ENCODE measurements at places on chromosomes 3 and 15. TPM values are rescaled to one million over a fixed set of nuclear protein-coding genes. Genes with fewer than 3 reads are reported as not detected.

DNA sequence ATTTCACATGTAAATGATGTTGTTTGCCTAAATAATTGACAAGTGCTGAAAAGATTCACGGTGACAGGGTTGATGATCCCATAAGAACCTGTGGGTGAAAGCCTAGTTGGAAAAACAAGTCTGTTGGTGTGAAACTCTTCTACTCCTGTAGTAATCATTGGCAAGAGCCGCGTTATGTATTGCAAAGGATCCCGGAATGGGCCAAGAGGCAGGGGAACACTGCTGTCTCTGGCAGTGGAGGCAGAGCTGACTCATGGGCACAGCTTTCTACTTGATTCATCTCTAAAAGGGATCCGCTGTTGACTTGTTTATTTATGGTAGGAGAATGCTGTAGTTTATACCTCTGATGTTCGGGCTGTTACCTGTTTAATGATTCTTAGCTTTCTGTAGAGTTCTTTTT is 63.1 kb downstream of the MAP6D1 start:
- H3K4me3 ChIP-seq, result no peak overlapping the region
- H3K27me3 ChIP-seq, result no peaks in the 10 kb centered on the region
- H3K27ac ChIP-seq, result no peak overlapping the region
- H3K4me1 ChIP-seq, result no peaks in the 10 kb centered on the region

DYNLT2B gene
- total RNA-seq, result not detected

GRCh38 chr15:48373821-48374451 is 42.7 kb downstream of the DUT start:
- H3K4me1 ChIP-seq, result no peaks in the 10 kb centered on the region
- no peaks in the 10 kb centered on the region for H3K36me3 ChIP-seq
- H3K27ac ChIP-seq, result no peak overlapping the region
- H3K4me3 ChIP-seq, result no peak overlapping the region

- H3K4me1 ChIP-seq, result no peaks in the 10 kb centered on the region
- no peaks in the 10 kb centered on the region for H3K36me3 ChIP-seq
- no peak overlapping the region for H3K4me3 ChIP-seq
- no peaks in the 10 kb centered on the region for H3K27me3 ChIP-seq
- H3K27ac ChIP-seq, result peak overlapping the region; percentile 69
These were observed 336.1 kb downstream of the FOXP1 start for GRCh38 chr3:71247221-71247957.

Measured in ascending aorta (tissue), 2 donors.